ENCODE measurements at places on chromosomes 6 and 20. TPM values are rescaled to one million over a fixed set of nuclear protein-coding genes. Genes with fewer than 3 reads are reported as not detected.

GRCh38 chr6:34182751-34183531 is 37.1 kb upstream of the GRM4 start:
- DNase-seq = no peak

- DNase-seq = peak; percentile 39
Observed at GRCh38 chr6:3325210-3325609, 66.5 kb downstream of the PSMG4 start.

GRCh38 chr20:8155229-8155628 is 23.2 kb downstream of the PLCB1 start:
- no peak for DNase-seq

- no peak for DNase-seq
Observed at GRCh38 chr20:8842525-8842924, 226.4 kb upstream of the PLCB4 start.

DNA sequence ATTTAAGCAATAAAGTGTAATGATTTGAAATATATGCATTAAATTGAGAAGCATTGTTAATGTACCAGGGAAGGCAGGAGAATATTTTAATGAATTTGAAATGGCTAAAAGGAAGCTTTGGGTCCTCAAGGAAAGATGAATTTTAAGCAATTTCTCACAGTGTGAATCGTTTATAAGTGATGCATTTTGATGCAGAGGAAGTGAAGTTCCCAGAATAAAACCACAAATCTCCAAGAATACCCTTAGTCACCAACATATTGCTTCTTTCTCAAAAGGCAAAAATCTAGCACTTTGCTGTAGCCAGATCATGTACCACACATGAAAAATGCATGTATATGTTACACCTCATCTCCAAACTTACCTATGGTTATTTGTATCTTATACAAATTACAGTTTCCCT is 11.7 kb downstream of the TPD52L1 start:
- DNase-seq = no peak

GRCh38 chr6:142356201-142356883 is 54.5 kb downstream of the ADGRG6 start:
- no peak for DNase-seq

DNA sequence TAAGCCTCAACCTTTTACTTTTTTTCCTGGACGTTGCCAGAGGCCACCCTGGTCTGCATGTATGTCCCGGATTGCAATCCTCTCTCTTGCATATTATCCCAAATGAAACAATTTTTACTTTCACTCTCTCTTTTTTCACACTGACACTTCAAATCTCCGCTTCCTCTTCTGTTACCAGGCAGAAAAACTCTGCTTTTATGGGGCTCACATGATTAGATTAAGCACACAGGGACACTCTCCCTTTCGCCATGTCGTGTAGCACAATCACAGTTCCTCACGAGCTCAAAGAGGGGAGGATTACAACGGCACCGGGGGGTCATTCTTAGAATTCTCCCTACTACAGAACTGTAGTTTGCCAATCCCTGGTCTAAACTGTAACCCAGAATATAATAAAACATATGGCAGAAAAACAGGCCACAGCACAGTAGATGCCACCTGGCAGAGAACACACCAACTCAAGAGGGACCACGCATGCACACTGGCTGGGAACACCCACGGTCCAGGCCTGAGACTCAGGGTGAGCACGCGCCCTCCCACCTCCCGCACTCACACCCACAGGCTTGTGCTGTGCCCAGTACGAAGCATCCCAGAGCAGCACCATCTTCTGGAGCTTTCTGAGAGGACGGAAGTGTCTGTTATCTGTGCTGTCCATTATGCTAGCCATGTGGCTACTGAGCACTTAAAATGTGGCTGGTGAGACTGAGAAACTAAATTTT is 288.7 kb downstream of the KIF16B start:
- DNase-seq = no peak

The KPNA5 gene
- 14.4 TPM for total RNA-seq

GRCh38 chr6:121335087-121336008 is 1.1 kb upstream of the TBC1D32 start:
- no peak for DNase-seq

GRCh38 chr20:32528171-32528891 is 56.8 kb downstream of the NOL4L start:
- peak; percentile 18 for DNase-seq

- peak; percentile 81 for DNase-seq
Observed at GRCh38 chr20:49505518-49505917, 23.1 kb upstream of the KCNB1 start.

The CAGE1 gene
- 2.6 TPM for total RNA-seq

DNA sequence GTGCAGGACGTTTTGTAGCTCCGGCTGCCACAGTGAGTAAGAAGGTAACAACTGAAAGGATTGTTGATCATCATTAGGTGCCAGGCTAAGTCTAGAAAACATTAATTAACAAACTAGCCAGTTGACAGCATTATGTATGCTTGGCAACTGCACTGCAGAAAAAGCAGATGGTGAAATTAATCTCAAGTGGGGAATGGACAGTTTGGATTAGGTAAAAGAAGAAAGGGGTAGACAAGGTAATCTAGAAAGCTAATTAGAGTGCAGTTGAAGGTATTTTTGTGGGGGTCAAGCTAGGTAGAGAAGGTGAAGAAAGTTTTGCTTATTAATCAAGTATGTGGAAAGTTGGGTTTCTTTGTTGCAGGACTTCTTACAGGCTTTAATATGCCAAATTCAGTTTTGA is 69.7 kb upstream of the HINT3 start:
- DNase-seq = no peak

DNA sequence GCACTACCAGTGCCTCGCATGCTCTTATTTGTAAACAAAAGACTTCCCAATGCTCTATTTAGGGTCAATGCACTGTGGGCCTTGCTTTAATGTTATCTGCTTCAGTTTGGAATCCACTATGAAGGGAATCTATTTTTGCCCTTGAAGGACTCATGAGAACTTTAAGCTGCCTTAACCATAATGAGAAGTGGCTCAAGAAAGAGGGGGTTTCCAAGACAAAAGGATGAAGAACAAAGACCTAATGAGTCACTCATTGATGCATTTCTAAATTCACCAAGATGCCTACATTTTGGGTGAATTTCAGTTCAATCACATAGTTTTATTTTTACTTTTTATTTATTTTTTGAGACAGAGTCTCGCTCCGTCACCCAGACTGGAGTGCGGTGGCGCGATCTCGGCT is 228.2 kb downstream of the LY86 start:
- no peak for DNase-seq

- no peak for DNase-seq
Observed at GRCh38 chr20:3655131-3655405, 8.1 kb downstream of the GFRA4 start.

The GLP1R gene
- 2.6 TPM for total RNA-seq

- no peak for DNase-seq
Observed at GRCh38 chr20:37917461-37917860, 14.5 kb downstream of the VSTM2L start.
